Stimulated activated CD4-positive, alpha-beta T cell treated with anti-CD3 and anti-CD28 coated beads, Interleukin-1b, Interleukin-23, amount 100 ng/mL, for 1 hour (primary cell): ENCODE measurements at places on chromosomes 3 and 15.

DNA sequence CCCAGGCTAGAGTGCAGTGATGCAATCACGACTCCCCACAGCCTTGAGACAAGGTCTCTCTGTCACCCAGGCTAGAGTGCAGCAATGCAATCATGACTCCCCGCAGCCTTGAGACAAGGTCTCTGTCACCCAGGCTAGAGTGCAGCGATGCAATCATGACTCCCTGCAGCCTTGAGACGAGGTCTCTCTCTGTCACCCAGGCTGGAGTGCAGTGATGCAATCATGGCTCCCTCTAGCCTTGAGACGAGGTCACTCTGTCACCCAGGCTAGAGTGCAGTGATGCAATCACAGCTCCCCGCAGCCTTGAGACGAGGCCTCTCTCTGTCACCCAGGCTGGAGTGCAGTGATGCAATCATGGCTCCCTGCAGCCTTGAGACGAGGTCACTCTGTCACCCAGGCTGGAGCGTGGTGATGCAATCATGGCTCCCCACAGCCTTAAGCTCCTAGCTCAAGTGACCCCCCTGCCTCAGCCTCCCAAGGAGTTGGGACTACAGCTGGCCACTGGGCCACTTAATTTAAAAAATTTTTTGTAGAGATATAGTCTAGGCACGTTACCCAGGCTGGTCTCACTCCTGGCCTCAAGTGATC is 26.1 kb downstream of the TFRC start:
- DNase-seq = no peak

GRCh38 chr3:192816351-192816750 is 89.0 kb upstream of the FGF12 start:
- no peak for DNase-seq

GRCh38 chr3:62287392-62287927 is 85.9 kb downstream of the FEZF2 start:
- no peak for DNase-seq

DNA sequence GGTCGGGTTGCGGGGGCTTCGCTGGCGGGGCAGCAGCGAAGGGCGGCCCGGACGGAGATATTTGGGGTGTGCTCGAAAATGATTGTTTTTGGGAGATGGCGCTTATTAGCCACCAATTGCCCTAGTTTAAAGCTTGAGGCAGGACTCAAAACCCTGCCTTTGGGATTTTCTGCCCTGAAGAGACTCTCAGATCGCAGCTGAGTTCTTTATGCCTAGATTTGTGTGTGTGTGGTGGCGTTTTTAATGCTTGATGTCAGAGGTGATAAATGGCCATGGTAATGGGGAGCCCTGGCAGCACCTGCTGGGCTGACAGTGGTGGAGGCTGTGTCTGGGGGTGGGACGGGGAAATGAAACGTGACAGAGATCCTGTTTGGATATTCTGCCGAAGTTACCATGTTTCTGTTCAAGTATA is 604 bp downstream of the KCTD6 start:
- no peak for DNase-seq

DNA sequence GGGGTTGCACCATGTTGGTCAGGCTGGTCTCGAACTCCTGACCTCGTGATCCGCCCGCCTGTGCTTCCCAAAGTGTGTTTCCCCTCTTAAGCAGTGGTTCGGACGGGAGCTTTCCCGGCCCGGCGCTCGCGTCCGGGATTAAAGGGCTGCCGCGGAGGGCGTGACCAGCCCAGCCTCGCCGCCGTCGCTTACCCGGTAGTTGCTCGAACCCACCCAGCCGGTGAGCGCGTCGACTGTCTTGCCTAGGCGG is 513 bp downstream of the CLASP2 start:
- DNase-seq = no peak

- peak; percentile 25 for DNase-seq
Measured at GRCh38 chr3:14175383-14176037, 2.9 kb downstream of the XPC start.

DNA sequence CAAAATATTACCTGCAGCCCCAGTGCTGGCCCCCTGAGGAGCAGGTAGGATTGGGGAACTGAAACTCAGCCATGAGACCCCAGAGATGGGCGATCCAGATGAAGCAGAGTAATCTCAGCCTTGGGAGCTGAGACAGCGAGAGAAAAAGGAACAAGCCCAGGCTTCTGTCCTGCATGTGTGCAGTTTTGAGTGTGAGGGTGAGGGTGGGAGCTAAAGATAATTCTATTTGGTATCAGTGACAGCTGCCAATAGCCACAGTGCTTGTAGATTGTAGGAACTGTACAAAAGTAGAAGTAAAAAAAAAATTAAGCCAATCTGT is 5.9 kb downstream of the ATP8B4 start:
- DNase-seq = no peak

GRCh38 chr3:54681706-54682105 is 246.2 kb downstream of the LRTM1 start:
- DNase-seq = no peak

GRCh38 chr15:38696109-38696727 is 131.6 kb upstream of the RASGRP1 start:
- no peak for DNase-seq

GRCh38 chr3:122488262-122488973 is 26.3 kb downstream of the KPNA1 start:
- DNase-seq = no peak

DNA sequence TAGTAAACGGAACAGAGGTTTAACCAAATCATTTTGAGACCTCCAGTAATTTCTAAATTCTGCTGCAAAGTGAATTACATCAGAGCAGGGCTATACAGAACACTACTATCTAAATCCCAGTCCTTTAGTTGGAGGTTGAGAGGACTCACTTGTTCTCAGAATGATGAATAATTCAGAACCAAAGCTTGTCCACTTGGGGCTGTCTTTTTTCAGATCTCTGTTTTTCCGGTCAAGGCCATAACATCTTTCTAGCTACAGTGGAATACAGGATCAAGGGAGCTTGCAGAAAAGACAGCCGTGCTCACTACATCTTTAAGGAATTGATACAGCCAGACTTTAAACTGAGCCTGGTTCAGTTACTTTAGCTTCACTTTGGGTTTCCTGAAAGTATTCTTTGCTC is 194.5 kb downstream of the EFHB start:
- no peak for DNase-seq

DNA sequence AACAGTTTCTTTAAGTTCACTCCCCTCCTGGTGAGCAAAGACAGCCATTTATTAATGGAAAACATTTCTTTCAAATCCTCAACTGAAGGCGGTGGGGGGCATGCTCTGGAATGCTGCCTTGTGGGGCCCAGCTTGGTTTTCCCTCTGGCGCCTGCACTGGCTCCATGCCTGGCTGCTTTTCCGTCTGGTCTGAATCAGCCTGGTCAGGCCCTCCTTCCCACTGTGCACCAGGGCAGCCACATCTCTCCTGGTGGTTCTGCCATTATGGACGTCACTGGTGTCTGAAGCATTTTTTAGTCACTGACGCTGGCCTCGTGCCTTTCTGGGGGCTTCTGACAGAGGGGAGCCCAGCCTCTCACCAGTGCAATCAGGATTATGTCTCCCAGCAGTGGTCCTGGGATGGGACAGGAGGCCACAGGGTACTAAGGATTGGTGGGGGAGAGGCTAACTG is 57.6 kb upstream of the APEH start:
- no peak for DNase-seq

DNA sequence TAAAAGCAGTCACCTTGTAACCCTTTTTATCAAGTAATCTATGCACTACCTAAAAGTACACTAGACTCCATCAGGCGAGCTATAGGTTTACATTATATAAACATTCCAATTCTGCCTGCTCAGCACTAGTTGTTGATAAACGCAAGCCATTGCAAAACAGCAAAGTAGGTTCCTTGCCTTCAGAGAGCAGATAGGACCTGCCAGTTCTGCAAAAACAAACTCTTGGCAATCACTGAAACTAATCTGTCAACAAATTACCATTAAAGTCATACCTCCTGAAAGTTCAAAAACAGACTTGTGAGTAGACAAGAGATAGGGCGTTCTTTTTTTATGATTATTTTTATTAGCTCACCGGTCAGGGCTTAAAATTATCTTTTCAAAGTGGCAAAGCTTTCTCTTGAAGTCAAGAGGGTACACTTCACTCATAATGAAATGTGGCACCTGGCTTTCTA is 392.5 kb downstream of the FOXP1 start:
- DNase-seq = no peak

GRCh38 chr3:182063742-182064141 is 352.0 kb downstream of the SOX2 start:
- no peak for DNase-seq

DNA sequence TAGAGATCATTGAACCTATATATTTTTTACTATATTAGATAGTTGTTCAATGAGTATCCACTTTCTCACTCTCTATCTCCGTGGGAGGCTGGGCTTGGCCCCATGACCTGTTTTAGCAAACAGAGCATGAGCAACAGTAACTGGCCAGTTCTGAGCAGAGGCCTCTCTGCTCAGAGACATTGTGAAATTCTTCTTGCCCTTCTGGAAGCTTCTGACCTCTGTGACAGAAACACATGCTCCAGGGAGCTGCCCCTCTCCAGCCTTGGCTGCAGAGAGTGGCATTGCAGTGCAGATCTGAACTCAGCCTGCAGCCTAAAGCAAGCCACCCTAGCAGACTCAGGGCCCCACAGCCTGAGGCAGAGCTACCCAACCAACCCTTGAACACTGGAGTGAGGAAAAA is 20.5 kb downstream of the FAM240A start:
- DNase-seq = no peak

- DNase-seq = no peak
Measured at GRCh38 chr3:13656584-13657301, 107.8 kb downstream of the FBLN2 start.

GRCh38 chr15:75452865-75453702 is 1.6 kb upstream of the SIN3A start:
- DNase-seq = no peak

DNA sequence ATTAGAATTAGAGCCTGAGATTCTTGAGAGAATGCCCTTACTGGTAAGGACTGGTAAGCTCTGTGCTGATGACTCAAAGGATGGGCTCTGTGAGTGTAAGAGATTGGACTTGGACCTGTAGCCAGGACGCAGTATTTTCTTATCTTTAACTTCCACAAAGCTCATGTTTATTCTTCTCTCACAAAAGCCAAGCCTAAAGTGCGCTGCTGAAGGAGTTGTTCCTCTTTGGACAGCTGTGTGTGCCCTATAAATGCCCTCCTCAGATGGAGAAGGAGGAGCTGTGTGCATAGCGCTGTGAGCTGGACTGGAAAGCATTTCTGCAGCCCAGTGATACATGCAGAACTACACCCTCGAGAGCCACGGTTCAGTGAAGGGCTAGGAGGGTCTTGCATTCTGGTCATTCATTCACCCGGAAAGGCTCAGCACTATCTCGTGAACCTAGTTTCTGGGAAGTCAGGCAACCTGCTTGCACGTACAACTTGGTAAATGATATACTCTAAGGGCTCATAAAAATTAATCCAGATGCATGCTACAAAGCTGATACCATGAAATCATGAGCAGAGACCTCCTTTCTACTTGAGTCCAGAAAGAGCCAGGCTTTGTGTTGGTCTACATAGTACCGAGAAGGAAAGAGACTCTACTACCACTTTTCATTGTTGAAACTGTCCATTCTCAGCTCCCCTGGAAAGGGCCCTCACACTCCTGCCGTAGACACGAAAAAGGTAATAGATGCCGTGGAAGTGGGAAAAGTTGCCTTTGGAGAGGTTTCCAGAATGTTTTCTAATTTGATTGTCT is 103.0 kb upstream of the TBL1XR1 start:
- no peak for DNase-seq

DNA sequence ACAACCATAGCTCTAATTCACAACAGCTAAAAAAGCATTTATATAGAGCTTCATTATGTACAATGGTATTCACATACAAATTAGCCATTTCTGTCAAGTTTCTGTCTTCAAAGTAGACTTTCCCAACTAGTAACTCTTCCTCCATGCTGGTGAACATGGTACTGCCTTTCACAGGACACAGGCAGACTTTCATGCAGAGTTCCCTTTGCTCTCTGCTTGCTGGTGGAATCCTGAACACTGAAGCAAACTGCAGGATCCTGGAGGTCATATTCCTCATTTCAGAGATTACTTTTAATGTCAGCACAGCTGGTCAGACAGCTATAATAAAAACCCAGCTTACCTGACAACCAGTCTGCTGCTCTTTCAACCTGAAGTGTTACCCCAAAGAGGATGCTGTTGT is 53.6 kb downstream of the TASOR start:
- no peak for DNase-seq
